ENCODE measurements at places on chromosomes 11 and 22.

DNA sequence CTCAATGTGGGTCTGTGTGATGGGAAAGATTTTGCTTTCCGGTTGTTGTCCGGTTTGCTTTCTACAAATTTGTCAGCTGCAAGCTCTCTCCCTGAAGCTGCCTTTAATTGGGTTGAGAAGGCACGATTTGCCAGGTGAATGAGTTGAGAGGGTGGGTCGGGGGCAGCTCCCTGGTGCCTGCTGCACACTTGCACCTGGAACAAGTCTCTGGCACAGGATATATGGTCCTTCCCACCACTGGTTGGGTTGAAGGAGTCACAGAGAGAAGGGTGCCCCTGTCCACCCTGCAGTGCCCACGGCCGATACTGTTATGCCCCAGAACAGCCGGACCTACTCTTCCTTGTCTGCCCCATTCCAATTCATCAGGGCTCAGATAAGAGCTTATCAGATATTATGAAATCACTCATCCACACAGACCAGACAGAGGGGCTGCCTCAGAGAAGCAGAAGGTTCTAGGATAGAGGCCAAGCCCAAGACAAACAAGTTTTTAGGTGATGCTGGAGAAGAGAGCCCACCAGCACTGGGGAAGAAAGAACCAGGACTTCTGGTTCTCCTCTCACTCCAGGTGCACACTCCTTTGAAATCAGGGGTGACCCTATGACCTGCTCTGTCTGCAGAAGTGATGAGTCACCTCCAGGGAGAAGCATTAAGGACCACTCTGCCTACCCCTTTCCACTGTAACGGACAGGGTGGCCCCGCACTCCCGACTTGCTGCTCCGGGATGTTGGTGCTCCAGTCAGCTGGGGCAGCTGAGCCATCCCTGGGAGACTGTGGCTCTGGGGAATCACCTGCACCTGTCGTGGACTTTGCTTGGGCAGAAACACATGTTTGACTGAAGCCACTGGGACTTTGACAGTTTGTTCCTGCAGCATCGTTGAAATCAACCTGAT, 45.3 kb downstream of the RTL6 start:
- DNase-seq = no peak

- DNase-seq = no peak
Measured at GRCh38 chr11:134625151-134625550, 213.1 kb upstream of the B3GAT1 start.

- no peak for DNase-seq
Measured at GRCh38 chr11:78060533-78060932, 3.1 kb upstream of the THRSP start.

DNA sequence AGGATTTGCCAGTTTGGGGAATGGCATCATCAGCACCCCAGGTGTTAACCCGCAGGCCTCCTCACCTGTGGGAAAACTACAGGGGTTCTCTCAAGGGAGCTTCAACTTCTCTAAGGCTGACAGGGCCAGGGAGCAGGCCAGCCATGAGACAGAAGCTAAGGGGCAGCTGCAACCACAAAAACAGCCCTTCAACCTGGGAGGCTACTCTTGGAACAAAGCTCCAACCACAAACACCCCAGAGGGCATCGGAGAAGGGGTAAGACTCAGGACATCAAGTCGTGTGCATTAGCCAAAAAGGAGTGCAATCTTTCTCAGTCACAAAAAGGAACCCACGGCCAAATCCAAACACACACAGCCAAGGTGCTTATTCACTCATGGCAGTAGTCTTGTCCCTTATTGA, 103.0 kb downstream of the PLEKHA7 start:
- no peak for DNase-seq

GRCh38 chr11:120035756-120036155, 102.2 kb downstream of the TRIM29 start:
- no peak for DNase-seq

DNA sequence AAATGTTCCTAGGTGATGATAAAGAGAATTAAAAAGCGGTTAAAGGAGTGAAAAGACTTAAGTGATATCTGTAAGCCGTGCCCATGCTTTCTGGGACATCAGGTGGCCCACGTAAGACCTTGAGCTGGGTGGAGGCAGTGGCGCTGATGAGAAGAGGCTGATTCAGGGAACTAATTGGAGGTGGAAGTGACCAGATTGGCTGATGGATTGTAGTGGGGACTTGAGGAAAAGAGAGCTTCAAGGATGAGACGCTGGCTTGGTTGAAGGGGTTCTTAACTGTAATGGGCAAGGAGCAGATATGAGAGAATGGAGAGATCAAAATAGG, 69.1 kb upstream of the EP300 start:
- no peak for DNase-seq

All from choroid plexus epithelial cell (primary cell).